ENCODE measurements at places on chromosomes 2 and 18. TPM values are rescaled to one million over a fixed set of nuclear protein-coding genes. Genes with fewer than 3 reads are reported as not detected.

DNA sequence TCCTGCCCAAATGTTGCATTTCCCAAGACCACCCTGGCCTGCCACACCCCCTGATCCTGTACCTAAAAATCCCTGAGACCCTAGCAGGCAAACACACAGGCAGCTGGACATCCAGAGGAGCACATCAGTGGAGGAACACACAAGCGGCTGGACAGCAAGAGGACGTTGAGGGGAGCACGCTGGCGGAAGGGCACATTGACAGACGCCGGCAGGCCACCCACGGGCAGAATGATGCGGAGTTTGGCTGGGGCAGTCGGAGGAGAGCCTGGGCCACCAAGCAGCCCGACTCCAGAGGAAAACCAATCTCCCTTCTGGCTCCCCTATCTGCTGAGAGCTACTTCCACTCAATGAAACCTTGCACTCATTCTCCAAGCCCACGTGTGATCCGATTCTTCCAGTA is 47.7 kb downstream of the EMX1 start:
- H3K27ac ChIP-seq = no peak overlapping the region
- no peaks in the 10 kb centered on the region for H3K4me1 ChIP-seq
- no peaks in the 10 kb centered on the region for H3K36me3 ChIP-seq
- H3K27me3 ChIP-seq = no peaks in the 10 kb centered on the region
- H3K4me3 ChIP-seq = no peak overlapping the region
- no peak for DNase-seq

- H3K27ac ChIP-seq = no peak overlapping the region
- no peak for DNase-seq
- no peak overlapping the region for H3K4me3 ChIP-seq
- no peaks in the 10 kb centered on the region for H3K36me3 ChIP-seq
- H3K27me3 ChIP-seq = no peaks in the 10 kb centered on the region
- H3K4me1 ChIP-seq = no peaks in the 10 kb centered on the region
Measured at GRCh38 chr18:404061-404636, 96.4 kb downstream of the COLEC12 start.

DNA sequence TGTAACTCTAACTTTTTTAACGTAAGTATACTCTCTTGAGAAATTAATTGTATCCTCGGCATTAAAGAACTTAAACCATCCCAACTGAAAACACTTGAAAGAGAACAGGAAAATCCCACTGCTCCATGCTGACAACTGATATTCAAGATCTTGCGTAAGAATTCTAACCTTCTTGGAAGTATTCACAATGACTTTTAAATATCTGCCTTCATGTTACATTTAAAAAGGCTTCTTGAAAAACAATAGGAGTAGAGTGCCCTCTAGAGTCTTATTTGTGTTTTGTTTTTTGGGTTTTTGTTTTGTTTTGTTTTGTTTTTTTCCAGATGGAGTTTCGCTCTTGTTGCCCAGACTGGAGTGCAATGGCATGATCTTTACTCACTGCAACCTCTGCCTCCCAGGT is 65.4 kb upstream of the DNAJC10 start:
- H3K4me3 ChIP-seq = no peak overlapping the region
- no peaks in the 10 kb centered on the region for H3K27me3 ChIP-seq
- no peaks in the 10 kb centered on the region for H3K36me3 ChIP-seq
- DNase-seq = no peak
- H3K27ac ChIP-seq = no peak overlapping the region

DNA sequence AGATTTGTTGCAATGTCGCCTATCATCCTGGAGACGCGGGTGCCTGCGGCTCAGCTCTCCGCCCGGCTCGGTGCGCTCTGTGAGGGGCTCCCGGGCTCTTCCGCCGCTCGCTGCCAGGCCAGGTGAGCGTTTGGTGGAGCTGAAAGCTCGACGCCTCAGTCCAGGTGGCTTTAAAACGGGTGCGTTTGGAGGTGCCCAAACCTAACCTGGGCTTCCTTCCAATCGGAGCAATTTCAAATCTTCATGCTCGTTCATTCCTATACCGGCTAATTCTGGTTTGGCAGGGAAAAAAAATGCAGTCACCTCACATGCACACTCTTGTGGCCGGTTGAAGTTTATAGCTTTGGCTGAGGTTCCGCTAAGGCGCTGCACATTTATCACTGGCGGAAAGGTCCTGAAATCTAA is at the start of gene SLC16A14:
TSS of gene SLC16A14 (minus strand) at position 274 of the 405 bp plus-strand sequence. CDS start 9,572 bp downstream, outside the sequence.
- peak within 1 kb of the TSS; percentile 64 for H3K27ac ChIP-seq
- no peaks in the 10 kb centered on the region for H3K36me3 ChIP-seq
- DNase-seq = peak; percentile 49
- no peaks in the 10 kb centered on the region for H3K4me1 ChIP-seq
- H3K4me3 ChIP-seq = peak within 1 kb of the TSS; percentile 74
- no peaks in the 10 kb centered on the region for H3K27me3 ChIP-seq

GRCh38 chr2:231900486-231900942 is 25.7 kb downstream of the NPPC start:
- H3K4me3 ChIP-seq = no peak overlapping the region
- DNase-seq = peak; percentile 84
- H3K4me1 ChIP-seq = no peaks in the 10 kb centered on the region
- H3K27ac ChIP-seq = no peak overlapping the region
- H3K36me3 ChIP-seq = no peaks in the 10 kb centered on the region

Gene SNORC
- 13.9 TPM for total RNA-seq
